ENCODE measurements at places on chromosomes 13 and 19.

- no peak for DNase-seq
Measured at GRCh38 chr13:95233026-95233635, 68.1 kb downstream of the ABCC4 start.

DNA sequence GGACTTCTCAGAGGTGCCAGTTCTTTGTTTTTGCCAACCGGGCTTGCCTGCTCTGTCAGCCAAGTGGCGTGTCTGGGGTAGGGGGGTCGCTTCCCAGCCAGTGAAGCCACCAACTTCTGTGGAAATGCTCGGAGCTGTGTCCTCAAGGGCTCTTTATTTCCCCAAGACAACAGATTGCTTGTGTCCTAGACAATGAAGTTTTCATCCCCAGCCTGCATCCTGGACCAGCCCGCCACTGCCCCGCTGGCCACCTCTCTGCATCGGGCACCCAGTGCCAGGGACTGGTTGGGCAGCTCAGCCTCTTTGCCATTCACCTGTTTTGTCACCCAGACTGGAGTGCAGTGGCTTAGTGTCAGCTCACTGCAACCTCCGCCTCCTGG lies 3.7 kb downstream of the RAB11B start:
- DNase-seq, result no peak

GRCh38 chr13:22126433-22127021 lies 455.7 kb downstream of the FGF9 start:
- DNase-seq, result no peak

GRCh38 chr13:47277774-47278173 lies 380.9 kb upstream of the HTR2A start:
- DNase-seq, result no peak

DNA sequence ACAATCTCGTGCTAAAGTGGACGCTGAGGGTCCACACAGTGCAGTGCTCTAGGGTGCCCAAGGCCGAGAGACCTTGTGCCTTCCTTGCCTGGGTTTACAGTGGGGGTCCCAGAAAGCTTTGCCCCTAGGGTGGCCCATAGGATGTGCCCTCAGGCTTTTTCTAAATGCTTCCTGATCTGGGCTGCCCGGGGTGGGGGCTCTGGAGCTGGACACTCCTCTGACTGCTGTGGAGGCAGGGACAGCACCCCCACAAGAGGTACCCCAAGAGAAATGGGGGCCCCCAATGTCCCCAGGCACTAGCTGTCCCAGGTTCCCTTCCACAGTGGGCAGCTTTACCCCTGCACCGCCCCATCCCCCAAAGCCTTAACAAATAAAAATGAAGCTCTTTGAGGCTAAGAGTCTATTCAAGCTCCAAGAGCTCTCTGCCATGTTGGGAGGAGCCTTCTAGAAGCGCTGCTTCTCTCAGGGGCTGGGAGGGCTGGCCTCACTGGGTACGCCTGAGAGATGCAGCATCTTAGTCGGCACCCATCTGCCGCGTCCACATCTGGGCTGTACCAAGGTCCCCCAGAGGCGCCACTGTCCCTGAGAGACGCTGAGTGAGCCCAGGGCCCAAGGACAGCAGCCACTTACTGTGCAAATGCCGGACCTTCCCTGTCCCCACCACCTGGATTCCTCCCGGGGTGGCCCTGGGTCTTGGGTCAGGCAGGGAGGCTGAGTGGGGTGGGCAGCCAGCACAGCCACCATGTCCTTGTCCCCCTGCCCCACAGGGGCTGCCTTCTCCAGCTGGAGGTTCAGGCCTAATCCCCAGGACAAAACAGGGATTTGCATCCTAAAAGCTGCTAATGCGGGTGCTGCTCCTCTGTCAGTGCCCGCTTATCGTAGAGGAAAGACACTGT lies 27.4 kb downstream of the CEBPA start:
- DNase-seq, result no peak

DNA sequence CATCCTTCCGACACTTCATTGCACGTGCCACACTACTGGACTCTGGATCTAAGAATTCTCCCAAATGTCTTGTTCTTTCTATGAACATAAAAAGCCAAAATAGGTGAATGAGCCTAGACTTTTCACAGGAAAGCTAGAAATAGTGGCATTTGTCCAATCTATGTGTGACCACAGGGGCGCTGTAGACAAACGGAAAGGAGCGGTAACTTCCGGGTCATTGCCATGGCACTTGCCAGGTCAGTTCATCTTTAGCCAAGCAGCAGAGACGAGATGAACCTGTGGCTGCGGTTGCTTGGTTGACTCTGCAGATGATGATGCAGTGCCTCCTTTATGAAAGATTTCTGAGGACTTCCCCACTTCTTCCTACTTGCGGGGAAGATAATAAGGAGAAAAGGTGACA lies 65.6 kb downstream of the ADGRE1 start:
- DNase-seq, result no peak

DNA sequence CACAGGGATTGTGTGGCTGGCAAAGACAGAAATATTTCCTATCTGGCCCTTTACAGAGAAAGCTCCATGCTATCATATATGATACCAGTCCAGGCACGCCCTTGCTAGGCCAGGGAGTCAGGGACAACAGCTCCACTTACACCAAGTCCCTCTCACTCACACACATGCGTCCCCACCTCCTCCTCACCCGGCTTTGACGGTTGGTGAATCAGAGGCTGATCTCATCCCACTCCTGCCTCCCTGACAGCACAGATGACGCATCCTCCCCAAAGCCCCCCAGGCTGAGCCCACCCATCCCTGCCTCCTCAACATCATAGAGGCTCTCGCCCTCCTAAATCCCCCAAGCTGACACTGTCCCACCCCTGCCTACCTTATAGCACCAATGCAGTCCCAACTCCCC lies 62.7 kb downstream of the F2RL3 start:
- no peak for DNase-seq

DNA sequence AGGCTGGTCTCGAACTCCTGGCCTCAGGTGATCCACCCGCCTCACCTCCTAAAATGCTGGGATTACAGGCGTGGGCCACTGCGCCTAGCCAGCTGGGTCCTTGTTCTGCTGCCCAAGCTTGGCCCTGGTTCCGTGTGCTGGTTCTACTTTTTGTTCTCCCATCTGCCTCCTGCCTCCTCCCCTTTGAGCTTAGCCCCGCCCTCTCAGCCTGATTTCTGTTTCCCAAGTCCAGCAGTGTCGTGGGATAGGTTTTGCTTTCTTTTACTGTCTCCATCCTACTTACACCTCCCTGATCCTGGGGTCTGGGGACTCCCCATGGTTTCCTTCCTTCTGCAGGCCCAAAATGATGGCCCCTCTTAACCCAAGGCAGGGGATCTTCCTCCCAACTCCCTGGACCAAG lies 2.4 kb downstream of the BLOC1S3 start:
- no peak for DNase-seq

DNA sequence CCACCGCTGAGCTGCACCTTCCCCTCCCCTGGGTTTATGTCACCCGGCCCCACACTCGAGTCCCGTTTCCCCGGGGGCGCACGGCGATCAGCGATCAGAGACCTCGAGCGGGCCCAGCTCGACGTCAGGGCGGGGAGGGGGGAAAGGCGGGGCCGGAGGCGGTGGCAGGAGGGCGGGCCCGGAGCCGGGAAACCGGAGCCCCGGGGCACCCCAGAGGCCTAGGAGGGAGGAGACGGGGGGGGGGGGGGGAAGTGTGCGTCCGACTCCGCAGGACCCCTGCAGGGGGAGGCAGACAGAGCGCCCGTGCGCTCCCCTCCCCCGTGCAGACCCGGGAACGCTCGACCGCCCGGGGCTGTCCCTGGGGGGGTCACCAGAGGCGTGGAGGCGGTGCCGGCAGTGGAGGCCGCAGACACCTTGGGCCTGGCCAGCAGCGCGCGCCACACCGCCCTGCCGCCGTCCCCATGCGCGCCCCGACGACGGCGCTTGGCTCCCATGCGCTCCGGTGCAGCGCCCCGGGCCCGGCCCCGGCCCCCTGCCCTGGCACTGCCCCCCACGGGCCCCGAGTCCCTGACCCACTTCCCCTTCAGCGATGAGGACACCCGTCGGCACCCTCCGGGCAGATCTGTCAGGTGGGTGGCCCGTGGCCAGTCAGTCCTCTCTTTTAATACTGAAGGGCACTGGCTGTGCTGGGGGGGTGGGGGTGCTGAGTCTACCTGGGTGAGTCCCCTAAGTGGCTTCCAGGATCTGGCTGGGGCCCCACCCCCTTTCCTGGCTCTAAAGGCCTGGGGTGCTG lies 11.8 kb downstream of the PDE4A start:
- DNase-seq, result peak; percentile 36

DNA sequence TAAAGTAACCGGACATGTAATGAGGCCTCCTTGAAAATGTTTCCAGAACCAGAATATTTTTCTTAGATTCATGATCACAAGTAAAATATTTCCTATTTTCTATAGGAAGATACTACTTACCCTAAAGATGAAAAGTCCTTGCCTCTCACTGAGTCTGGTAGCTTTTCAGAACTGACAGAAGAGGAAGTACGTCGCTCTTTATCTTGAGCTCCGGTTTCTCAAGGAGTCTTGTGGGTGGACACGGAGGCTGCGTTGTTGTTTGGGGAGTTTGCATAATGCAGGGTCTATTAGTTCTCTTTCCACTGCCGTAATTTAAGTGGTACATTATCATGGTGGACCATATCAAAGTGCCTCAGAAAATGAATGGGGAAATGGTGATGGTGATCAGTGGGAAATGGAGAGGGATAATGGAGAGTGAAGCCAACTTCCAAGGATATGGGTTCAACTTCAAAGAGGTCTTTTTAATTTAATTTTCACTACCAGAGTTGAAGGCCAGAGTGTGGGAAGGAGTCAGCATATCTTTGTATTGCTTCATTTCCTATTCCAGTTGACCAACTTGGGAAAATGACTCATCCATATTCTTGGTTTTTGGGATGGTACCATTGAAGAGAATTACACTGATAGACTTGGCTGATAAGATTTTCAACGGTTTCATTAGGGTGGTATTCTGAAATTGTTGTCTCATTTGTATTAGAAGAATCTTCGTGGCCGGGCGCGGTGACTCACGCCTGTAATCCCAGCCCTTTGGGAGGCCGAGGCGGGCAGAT lies 23.4 kb downstream of the MBD3L2B start:
- no peak for DNase-seq

- DNase-seq, result no peak
Measured at GRCh38 chr13:32060401-32060878, 28.9 kb downstream of the FRY start.

DNA sequence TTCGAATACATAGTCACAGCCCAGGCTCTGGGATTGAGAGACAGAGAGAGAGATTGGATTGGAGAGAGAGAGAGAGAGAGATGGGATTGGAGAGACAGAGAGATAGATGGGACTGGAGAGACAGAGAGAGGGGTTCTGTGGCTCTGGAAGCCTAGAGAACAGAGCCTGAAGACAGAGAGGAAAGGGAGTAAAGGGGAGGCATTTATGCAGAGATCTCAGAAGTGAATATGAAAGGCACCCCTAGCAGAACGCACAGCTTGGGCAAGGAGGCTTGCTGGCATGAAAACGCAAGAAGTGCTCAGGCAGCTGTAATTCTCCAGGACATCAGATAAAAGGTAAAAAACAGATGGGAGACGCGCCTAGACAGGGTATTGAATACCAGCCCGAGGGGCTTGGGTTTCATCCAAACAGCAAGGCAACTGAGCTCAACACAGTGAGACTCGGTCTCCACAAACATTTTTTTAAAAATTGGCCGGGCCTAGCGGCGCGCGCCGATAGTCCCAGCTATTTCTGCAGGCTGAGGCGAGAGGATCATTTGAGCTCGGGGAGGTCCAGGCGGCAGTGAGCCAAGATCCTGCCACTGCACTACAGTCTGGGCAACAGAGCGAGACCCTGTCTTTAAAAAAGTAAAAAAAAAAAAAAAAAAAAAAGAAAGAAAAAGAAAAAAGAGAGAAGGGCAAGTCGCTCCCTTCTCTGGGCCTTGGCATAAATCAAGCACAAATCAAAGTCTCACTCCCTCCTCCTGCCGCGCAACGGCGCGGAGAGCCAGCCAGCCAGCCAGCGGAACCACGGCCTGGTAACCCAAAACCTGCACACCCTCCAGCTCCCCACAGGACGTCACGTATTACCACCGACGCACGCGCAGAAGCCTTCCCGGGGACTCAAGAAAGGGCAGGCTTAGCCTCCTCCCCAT lies 774 bp upstream of the PPP2R1A start:
- DNase-seq, result no peak

All from activated CD4-positive, alpha-beta T cell treated with anti-CD3 and anti-CD28 coated beads for 1 hour (primary cell).